ENCODE measurements at places on chromosomes 5 and 9.

DNA sequence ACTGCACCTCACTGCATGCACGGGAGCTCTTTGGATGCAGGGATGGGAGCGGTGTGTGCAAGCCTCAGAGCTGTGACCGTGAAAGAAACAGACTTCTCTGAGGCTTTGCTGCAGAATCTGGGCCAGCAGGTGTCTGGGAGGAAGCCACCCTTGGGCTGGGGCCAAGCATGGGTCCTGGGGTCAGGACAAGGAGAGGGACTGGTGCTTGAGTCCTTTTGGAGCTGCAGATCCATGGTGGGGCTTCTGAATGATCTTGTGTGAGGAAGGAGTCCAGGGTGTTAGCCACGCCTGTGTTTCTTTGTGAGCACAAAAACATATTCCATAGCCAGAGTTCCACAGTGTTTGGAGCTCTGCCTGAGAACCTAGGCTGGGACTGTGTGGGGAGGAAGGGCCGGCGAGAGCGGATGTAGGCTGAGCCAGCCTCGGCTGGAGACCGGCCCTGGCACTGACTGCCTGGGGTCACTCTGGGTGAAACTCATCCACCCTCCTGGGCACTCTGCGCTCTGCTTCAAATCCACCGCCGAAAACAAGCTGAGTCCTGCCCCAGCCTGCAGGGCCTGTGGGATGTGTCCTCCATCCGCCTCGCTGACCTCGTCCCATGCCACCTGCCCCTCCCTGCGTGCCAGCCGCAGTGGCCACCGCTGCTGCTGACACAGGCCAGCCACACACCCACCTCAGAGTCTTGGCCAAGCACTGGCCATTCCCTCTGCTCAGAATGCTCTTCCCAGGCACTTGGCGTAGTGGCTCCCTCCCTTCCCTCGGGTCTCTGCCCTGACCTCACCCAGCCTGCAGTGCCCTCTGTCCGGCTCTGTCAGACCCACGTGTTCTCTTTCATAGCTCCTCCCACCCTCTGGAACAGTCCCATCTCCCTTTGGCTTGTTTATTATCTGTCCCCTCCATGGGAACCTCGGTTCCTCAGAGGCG is 26.7 kb downstream of the ERGIC1 start:
- DNase-seq: peak; percentile 91

- no peak for DNase-seq
Measured at GRCh38 chr9:127731938-127732337, 3.2 kb downstream of the TOR2A start.

DNA sequence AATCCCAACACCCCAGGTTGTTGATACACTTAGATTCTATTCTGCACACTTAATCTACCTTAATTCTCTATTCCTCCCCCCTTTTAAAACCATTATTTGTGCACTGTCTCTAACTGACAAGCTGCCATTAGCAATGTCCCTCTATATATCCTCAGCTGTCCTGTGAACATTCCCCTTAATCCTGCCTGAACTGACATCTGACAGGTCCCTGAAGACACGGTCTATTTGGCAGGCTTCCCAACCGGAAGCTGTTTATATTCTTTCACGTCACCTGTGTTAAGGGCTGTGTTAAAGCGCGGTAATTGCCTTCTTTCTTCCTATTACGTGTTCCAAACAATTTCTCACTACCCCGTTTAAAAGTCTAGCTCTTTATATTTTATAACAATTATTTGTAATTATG is 277.3 kb downstream of the CDH9 start:
- DNase-seq: no peak

DNA sequence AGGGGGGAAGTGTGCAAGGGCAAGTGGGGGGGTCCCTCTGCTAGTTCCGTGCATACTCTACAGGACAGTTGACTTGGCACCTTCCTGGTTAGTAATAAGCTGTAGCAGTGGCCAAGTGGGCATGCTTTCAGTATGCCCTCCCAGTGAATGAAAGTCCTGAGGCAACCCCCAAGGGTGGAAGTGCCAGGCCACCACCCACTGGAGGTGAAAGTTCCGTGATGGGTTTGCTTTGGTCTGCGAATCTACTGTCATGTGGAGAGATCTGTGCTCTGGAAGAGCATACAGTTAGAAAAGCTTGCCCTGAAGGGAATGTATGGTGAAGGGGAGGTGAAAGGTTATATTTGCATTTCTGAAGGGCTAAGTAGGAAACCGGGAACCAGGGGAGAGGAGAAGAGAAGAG is 10.3 kb downstream of the FXN start:
- DNase-seq: no peak

- DNase-seq: no peak
Measured at GRCh38 chr5:103256178-103256577, 2.4 kb upstream of the MACIR start.
